ENCODE measurements at places on chromosomes 7 and 10.

GRCh38 chr7:46239846-46240245 lies 318.8 kb upstream of the IGFBP3 start:
- H3K27ac ChIP-seq: no peak overlapping the region
- H3K4me1 ChIP-seq: no peaks in the 10 kb centered on the region

- no peaks in the 10 kb centered on the region for H3K36me3 ChIP-seq
- no peaks in the 10 kb centered on the region for H3K27me3 ChIP-seq
- no peak overlapping the region for H3K27ac ChIP-seq
- H3K4me1 ChIP-seq: no peaks in the 10 kb centered on the region
- H3K4me3 ChIP-seq: no peak overlapping the region
Observed at GRCh38 chr7:81469869-81470723, 299.8 kb downstream of the HGF start.

GRCh38 chr7:91940171-91940570 lies 491 bp upstream of the AKAP9 start:
- peaks cover 11% of the 10 kb centered on the region for H3K4me1 ChIP-seq
- no peaks in the 10 kb centered on the region for H3K36me3 ChIP-seq
- H3K27ac ChIP-seq: peak overlapping the region; percentile 55

DNA sequence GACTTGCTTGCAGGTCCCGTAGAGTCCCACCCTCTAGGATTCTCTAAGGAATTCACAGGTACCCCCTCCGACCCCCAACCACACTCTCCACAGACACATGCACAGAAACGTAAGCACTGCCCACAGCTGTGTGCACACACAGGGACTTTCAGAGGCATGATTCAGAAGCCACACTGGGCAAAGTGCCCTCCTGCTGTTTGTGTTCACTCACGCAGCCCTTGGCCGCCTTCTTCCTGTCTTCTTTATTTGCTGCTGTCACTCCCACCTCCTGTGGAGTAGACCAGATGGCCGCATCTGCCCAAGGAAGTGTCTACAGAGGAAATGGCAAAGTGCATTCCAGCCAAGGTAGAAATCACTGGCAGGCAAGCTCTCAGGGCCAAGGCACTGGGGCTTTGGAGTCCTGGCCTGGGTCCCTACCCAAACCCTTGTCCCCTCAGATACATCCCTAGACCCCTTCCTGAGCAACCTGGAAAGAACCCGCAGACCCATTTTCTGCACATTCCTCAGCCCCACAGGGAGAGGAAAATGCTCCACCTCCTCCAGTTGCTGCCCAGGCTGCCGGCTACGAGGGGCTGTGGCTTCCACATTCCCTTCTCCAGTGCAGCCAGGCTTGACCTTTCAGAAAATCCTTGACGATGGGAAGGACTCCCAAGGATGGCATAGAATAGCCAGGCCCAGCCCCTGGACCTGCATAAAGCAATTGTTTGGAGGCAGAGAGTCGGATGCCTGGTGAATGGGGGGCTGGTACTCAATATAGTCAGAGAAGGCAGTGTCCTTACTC lies 21.6 kb upstream of the GIMAP8 start:
- H3K27ac ChIP-seq: no peak overlapping the region
- no peak overlapping the region for H3K4me3 ChIP-seq
- H3K27me3 ChIP-seq: no peaks in the 10 kb centered on the region
- H3K36me3 ChIP-seq: no peaks in the 10 kb centered on the region
- DNase-seq: no peak

DNA sequence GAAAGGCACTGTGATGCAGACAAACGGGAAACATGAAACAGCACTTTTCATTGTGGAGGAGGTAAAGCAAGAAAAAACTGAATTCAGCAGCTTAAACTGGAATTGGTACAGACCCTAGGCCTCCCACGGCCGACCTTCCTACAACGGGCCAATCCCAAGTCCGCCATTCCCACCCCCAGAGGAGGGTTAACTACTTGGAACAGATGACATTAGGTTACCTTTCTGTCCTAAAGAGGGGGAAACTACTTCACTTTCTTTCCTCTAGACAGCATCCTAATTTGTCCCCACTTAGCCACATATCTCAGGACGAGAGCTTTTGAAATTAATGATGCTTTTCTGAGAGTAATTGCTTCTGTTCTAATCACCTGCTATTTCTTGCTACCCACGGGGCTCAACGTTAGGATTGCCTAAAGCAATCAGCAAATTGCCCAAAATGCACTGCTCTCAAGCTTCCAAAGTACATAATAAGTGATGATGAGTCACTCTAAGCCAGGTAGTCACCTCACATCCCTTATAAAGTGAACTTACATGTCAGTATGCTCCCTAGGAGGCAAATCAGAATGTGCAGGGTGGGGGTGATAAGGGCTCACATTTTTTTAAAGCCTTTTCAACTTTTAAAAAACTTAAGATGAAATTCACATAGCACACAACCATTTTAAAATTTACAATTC lies 36.7 kb downstream of the LSM5 start:
- DNase-seq: no peak
- no peaks in the 10 kb centered on the region for H3K36me3 ChIP-seq
- no peaks in the 10 kb centered on the region for H3K27me3 ChIP-seq
- no peaks in the 10 kb centered on the region for H3K4me1 ChIP-seq
- H3K4me3 ChIP-seq: no peak overlapping the region
- no peak overlapping the region for H3K27ac ChIP-seq

GRCh38 chr10:50410066-50410811 lies 158.9 kb upstream of the ASAH2 start:
- peaks cover 30% of the 10 kb centered on the region for H3K4me1 ChIP-seq
- H3K36me3 ChIP-seq: no peaks in the 10 kb centered on the region
- no peak overlapping the region for H3K4me3 ChIP-seq
- H3K27me3 ChIP-seq: no peaks in the 10 kb centered on the region
- peak overlapping the region; percentile 25 for H3K27ac ChIP-seq
- DNase-seq: no peak

GRCh38 chr7:44284881-44285541 lies 40.4 kb downstream of the CAMK2B start:
- H3K36me3 ChIP-seq: no peaks in the 10 kb centered on the region
- peak; percentile 35 for DNase-seq
- H3K27ac ChIP-seq: no peak overlapping the region

- H3K36me3 ChIP-seq: no peaks in the 10 kb centered on the region
- no peak for DNase-seq
- no peaks in the 10 kb centered on the region for H3K4me1 ChIP-seq
- no peaks in the 10 kb centered on the region for H3K27me3 ChIP-seq
- H3K27ac ChIP-seq: no peak overlapping the region
- H3K4me3 ChIP-seq: no peak overlapping the region
Observed at GRCh38 chr7:26060733-26061677, 91.0 kb upstream of the NFE2L3 start.

DNA sequence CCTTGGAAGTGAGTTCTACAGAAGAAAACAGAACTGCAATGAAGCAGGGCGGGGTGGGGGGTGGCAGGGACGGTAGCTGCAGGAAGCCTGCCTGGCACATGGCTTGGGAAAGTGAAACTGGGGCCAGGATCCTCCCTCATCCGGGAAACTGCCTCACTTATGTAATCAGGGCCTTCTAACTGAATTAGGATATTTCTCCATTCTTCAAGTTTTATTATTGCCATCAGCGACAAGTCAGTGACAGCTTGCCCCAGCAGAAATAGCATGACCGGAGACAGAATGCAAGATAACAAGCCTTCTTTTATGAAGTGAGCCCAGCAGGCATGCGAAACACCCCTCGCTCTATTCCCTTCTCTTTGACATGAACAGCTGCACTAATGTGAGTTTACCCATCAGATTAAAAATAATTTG lies 77.5 kb upstream of the CACUL1 start:
- H3K27me3 ChIP-seq: no peaks in the 10 kb centered on the region
- no peak overlapping the region for H3K4me3 ChIP-seq
- H3K36me3 ChIP-seq: no peaks in the 10 kb centered on the region

DNA sequence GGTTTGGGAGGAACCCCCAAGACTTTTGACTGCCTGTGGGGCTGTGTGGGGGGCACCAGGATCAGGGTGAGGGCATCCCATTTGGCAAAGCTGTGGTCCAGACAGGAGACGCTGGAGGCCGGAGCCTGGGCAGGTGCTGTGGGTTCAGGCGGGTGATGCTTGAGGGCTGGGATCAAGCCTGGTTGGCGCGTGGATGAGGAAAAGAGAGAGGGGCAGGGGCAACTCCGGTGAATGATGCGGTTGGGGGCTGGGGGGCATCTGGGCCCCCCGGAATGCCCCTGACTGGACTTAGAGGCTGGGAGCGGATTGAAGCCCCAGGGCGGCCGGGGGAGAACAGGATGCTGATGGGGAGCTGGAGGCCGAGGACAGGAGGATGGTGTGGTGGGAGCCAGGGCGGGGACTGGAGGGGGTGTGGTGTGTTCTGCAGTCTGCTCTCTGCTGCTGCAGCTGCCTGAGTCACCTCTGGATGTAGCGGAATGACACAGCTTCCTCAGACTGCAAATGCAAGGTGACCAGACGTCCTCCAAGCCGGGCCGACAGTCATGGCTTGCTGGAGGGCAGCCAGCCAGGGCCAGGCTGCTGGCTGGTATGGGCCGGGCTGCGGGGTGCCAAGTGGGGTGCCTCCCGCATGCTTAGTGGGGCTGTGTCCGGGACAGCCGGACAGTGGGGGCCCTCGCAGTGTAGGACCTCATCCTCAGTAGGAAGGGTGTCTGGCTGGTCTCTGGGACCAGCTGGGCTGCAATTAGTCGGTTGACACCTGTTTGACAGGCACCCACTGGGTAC lies 3.2 kb downstream of the MAFK start:
- H3K27ac ChIP-seq: peak overlapping the region; percentile 92
- peak; percentile 87 for DNase-seq
- peaks cover 34% of the 10 kb centered on the region for H3K4me1 ChIP-seq
- peaks cover 3% of the 10 kb centered on the region for H3K36me3 ChIP-seq
- H3K4me3 ChIP-seq: no peak overlapping the region
- H3K27me3 ChIP-seq: no peaks in the 10 kb centered on the region

DNA sequence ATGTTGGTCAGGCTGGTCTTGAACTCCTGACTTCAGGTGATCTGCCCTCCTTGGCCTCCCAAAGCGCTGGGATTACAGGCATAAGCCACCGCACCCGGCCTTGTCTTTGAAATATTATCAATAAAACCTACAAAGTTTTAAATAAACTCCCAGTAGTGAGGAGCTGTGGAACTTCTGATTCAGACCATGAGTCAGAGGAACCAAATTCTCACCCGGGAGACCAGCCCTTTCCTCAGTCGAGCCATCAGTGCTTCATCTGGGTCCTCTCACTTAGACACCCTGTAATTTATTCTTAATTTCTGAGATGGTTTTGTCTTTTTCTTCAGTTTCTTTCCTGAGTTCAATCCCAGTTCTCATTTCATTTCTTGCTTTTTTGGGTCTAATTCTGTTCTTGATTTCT lies 68.6 kb downstream of the DYNC2I1 start:
- peaks cover 58% of the 10 kb centered on the region for H3K36me3 ChIP-seq
- no peaks in the 10 kb centered on the region for H3K4me1 ChIP-seq
- H3K27me3 ChIP-seq: no peaks in the 10 kb centered on the region
- DNase-seq: no peak

- H3K4me1 ChIP-seq: peaks cover 9% of the 10 kb centered on the region
- no peak overlapping the region for H3K4me3 ChIP-seq
- H3K36me3 ChIP-seq: no peaks in the 10 kb centered on the region
- no peaks in the 10 kb centered on the region for H3K27me3 ChIP-seq
- H3K27ac ChIP-seq: no peak overlapping the region
- no peak for DNase-seq
Observed at GRCh38 chr10:84353052-84353803, 24.8 kb downstream of the CCSER2 start.

DNA sequence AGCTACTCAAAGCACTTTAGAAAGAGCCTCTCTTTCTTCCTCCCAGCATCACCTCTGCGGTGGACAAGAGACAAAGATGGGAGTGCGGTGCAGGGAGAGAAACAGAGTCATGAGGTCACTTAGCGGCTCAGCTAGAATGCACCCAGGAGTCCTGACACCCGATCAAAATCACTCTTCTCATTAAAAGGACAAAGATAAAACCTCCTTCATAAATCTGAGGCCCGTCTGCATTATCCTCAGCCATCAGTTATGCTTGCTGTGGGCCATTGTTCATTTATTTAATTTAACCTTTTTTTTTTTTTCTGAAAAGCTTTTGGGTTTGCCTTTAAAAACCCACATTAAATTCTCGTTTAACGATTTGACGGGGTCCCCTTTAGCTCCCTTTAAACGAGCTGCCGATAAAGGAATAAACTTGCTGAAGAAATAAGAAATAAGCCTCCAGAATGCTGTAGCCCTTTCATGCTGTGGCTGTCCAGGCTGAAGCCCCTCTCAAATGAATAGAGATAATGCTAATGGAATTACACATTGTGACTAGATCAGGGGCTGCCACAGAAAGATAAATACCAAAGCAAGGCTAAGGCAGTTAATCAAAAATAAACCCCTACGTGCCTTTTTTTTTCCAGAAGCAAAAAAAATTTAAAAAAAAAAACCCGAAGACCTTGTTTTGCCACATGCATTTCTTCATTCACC lies 16.1 kb upstream of the PLXNA4 start:
- no peak overlapping the region for H3K4me3 ChIP-seq
- peaks cover 24% of the 10 kb centered on the region for H3K27me3 ChIP-seq
- no peak overlapping the region for H3K27ac ChIP-seq
- H3K4me1 ChIP-seq: no peaks in the 10 kb centered on the region

- no peak overlapping the region for H3K27ac ChIP-seq
- H3K4me3 ChIP-seq: no peak overlapping the region
- H3K4me1 ChIP-seq: no peaks in the 10 kb centered on the region
- DNase-seq: no peak
- H3K36me3 ChIP-seq: no peaks in the 10 kb centered on the region
Observed at GRCh38 chr10:133087045-133087678, 562 bp upstream of the ADGRA1 start.

GRCh38 chr7:66974986-66975590 lies 20.3 kb downstream of the SBDS start:
- H3K27me3 ChIP-seq: no peaks in the 10 kb centered on the region
- no peaks in the 10 kb centered on the region for H3K36me3 ChIP-seq
- no peak overlapping the region for H3K27ac ChIP-seq
- H3K4me3 ChIP-seq: no peak overlapping the region
- DNase-seq: no peak
- no peaks in the 10 kb centered on the region for H3K4me1 ChIP-seq

- H3K27ac ChIP-seq: no peak overlapping the region
- DNase-seq: no peak
- peak overlapping the region; percentile 34 for H3K4me3 ChIP-seq
- peaks cover 4% of the 10 kb centered on the region for H3K4me1 ChIP-seq
Observed at GRCh38 chr10:107915215-107915610, 750.7 kb upstream of the SORCS1 start.

GRCh38 chr7:43038254-43038653 lies 74.2 kb upstream of the HECW1 start:
- DNase-seq: no peak
- H3K4me3 ChIP-seq: no peak overlapping the region
- H3K27ac ChIP-seq: no peak overlapping the region
- no peaks in the 10 kb centered on the region for H3K36me3 ChIP-seq
